ENCODE measurements at places on chromosomes 5 and 9.

DNA sequence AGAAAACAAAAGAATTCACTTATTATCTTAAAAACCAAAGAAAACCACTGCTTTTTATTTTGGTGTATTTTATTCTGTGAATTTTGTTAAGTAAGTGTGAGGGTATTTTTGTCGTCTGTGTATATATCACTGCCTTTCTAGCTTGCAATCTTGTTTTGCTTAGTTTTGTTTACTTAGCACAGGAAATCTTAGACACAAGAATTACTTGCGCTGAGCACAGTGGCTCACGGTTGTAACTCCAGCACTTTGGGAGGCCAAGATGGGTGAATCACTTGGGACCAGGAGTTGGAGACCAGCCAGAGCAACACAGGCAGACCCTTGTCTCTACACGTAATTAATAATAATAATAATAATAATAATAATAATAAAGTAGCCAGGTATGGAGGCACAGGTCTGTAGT, 230.3 kb downstream of the PAPPA start:
- DNase-seq = peak; percentile 27

GRCh38 chr9:95896580-95896979, 21.1 kb downstream of the ERCC6L2 start:
- DNase-seq = no peak

DNA sequence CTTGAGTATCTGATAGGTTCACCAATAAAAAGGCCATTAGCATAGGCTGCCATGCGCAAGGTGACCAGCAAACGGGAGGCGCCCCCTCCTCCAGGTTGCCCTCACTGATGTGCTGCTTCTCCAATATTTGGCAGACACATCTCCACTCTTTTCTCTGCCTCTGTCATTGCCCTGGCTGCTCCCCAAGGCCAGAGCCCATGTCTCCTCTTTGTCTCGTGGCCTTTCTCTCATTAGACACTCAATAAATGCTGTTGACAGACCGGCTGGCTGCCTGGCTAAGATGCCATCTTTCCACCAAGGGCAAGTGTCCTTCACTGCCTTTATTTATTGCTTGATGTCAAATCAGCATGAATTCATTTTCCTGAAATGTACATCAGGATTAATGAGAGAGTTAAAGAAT, 404.0 kb upstream of the KIF2A start:
- DNase-seq = no peak

DNA sequence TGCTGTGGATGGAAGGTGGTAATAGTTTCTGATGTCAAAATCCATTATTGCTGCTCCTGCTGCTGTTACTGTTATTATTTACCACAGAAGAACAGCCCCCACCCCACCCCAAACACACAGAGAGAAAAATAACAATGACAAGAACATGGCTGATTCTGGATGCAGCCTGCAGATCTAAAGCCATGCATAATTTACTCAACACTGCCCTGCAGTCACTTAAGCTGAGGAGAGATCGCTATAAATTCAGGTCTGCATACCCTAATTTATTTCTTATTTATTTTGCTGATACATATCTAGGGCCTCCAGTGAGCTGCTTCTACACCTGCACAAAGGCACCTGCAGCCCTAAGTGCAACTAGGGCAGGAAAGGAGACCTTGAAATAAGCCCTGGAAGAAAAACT, 132.0 kb downstream of the TRIM32 start:
- no peak for DNase-seq

DNA sequence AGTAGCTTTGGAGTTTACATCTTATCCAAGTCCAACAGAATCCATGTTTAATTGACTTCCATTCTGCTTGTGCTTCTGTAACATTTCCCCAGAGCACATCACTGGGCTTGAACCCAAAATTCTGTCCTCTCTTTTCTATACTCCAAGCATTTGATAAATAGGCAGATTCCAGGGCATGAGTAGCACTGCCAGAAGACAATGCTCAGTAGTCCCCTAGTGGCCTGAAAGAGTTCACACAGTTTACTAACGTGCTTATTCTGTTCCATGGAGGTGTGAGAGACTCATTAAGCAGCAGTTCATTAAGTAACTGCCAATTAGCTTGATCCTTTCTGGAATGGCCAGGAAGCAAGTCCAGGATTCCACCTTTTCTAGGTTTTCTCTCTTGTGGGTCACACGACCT, 9.4 kb upstream of the GABRA6 start:
- DNase-seq = no peak

GRCh38 chr5:80072103-80073073, 37.2 kb downstream of the THBS4 start:
- DNase-seq = no peak

- DNase-seq = no peak
These were observed 42.4 kb downstream of the EXD3 start for GRCh38 chr9:137380606-137381005.

DNA sequence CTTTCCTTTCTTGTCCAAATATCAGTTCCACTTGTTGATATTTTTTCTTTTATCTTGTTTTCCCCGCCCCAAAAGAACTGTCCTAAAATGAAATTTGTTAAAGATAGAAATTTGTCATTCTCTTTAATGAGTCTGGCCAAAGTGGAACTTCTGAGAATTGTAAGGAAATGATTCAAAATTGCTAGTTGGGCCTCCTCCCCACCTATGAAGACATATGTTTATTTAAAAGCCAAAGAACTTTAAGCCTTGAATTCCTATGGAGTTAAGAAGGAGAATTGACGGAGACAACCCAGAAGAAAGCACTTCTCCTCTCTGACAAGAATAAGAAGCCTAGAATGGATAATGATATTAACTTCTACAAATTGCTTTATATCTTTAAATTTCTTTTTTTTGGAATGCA, 59.1 kb upstream of the ALDH1A1 start:
- DNase-seq = no peak

GRCh38 chr5:150062216-150062922, 24.0 kb downstream of the CSF1R start:
- DNase-seq = no peak

DNA sequence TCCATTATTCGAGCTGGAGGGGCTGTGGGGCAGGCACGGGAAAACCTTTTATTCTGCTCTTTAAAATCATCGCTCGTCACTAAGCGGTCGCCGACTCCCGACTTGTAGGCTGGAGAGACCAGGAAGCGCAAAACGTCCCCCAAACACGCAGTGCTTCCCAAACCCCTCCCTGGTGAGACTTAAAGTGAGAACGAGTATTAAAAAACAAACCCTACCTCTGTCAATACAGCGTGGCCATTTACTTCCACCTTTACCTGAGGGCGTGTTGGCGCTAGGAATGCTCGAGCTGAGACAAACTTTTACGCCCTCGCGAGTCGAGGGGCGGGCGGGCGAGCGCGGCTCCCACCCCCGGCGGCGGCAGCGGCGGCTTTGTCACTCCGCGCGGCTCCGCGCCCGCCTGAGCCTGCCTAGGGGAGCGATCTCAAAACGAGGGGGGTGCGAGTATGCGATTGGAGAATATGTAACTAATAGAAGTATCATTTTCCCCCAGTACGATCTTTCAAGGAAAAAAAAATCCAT, at the start of gene NR2F1-AS1:
NR2F1-AS1 (minus strand) TSS at position 293 of the 519 bp plus-strand sequence.
- no peak for DNase-seq

DNA sequence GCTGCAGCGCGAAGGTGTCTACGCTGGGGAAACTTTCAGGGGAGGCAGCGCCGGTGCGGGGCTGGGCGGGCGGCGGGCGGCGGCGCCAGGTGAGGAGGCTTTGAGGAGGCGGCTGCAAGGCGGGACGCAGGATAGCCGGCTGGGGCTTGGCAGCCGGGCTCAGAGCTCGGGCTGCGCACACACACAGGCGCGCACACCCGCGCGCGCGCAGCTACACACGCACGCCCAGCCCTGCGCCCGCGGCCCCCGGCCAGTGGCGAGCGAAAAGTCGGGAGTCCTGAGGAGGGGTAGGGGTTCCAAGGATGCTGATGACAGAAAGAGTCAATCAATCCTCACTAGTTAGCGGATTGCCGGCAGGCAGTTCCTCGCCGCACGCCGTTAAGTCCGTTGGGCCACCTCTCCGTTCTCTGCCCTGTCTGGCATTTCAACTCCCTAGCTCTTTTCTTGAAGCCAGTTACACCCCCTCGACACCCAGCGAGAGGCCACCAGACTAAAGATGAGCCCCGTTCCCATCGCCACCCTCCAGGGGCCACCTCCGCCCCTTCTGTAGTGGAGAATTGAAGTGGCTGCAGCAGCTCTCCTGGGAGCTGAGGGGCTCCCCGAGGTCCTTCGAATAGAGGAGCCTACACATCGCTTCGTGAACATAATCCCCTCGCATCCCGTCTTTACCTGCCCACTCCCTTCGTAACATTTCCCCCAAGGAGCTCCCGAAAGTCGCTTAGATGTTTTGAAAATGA, 1640.3 kb upstream of the C9orf72 start:
- no peak for DNase-seq

DNA sequence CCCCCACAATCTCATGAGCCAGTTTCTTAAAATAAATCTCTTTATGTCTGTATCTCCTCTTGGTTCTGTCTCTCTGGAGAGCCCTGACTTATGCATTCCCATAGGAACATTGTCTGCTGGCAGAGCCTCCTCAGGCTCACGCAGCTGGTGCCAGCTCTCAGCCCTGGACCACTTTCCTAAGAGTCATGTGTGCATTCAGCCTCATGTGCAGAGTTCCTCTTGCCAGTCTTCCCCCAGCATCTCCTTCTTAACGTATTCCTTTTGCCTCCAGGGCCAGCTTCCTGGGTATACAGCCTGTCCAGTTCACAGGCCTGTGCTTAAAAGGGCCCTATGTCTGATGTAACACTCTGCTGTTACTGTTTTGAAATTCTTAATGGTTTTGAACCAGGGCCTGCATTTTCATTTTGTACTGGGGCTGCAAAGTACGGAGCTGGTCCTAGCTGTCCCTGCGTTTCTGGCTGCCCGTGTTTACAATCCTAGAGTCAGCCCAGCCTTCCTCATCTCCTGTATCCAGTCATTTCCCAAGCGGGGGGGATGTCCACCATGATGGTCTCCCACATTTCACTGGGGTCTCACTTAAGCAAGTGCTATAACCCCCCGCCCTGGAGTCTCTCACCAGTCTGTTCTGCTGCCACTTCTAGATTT, 18.1 kb downstream of the ANKRD33B start:
- DNase-seq = no peak

DNA sequence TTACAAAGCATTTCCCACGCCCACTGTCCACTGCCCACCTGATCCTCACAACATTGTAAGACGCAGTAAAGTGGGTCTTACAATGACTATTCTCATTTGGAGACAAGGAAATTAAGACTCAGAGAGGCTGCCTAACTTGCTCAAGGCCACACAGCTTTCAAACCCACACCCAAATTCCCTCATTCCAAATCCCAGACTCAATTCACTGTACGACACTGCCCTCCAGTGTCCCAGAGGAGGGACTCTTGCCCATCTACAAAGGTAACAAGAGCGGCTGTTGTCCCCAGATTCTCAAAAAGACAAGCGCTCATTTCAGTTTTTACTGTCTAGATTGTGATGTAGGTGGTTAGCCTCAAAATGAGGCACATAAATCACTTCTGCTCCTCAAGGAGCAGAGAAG, 184.6 kb downstream of the ACTL7B start:
- DNase-seq = no peak
